ENCODE measurements at places on chromosomes 5 and 9.

- peak; percentile 31 for DNase-seq
Measured at GRCh38 chr9:134066913-134067851, 644 bp downstream of the BRD3 start.

DNA sequence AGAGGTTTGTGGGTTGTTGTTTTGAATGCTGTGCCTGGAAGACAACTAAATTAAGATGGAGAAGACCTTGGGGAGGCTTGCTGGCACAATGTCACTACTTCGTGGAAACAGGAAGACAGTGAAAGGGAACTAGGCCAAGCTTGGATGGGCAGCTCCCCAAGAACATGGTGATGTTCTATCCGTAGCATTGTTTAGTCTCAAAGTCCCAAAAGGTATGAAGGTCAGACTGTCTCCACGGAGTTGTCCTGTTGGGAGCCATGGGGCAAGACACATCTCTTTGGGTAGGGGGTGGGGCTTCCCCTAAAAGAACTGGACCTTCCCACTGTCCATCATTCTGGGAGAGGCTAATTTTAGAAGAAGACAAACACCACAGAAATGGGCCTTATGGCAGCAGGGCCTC is 140.5 kb downstream of the ENTREP1 start:
- DNase-seq = no peak

DNA sequence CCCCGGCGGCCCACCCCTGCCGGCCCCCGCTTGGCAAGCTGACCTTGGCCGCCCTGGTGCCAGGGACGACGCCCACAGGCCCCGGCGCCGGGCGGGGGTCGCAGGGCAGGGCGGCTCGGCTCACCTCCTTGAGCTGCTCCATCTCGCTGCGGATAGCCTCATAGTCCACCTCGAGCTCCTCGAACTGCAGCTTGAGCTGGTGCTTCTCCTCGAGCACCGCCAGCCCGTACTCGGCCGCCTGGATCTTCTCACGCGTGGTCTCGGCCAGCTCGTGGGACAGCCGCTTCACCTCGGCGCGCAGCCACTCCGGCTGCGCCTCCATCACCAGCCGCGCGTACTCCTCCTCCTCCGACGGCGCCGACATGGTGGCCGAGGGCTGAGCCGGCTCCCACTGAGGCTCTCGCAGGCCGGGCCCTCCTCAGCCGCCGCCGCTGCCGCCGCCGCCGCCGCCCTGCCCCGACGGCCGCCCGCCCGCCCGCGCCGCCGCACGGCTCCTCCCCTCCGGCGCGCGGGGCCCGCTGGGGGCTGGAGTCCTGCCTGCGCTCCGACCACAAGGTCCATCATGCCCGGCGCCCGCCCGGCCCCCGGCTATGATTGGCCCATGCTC is at the start of gene BICD2:
BICD2 (minus strand) TSS at position 453 of the 607 bp plus-strand sequence; CDS start at position 364, 89 bp downstream.
- peak; percentile 6 for DNase-seq

- no peak for DNase-seq
Measured at GRCh38 chr9:106869458-106869857, 6.5 kb downstream of the ZNF462 start.

DNA sequence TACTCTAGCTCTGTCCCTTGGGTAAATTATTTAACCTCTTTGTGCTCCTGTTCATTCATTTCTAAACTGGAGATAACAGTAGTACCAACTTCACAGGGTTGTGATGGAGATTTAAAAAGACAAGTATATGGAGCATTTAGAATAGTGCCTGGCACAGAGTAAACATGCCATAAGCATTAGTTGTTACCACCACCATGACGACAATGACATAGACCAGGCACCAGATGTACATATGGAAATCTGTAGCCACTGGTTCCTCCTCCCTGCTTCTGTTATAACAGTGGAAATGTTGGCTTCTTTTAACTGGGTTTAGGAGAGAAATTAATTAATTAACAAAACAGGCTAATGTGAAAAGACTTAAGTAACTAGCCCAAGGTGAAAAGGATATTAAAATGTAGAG is 217.5 kb downstream of the DENND1A start:
- no peak for DNase-seq

- no peak for DNase-seq
Measured at GRCh38 chr9:134712926-134713325, 71.3 kb downstream of the COL5A1 start.

- no peak for DNase-seq
Measured at GRCh38 chr9:122191584-122191983, 31.9 kb downstream of the MORN5 start.

GRCh38 chr9:116064970-116065369 is 88.6 kb upstream of the PAPPA start:
- DNase-seq = no peak

GRCh38 chr5:139856714-139857113 is 61.1 kb downstream of the PSD2 start:
- no peak for DNase-seq

DNA sequence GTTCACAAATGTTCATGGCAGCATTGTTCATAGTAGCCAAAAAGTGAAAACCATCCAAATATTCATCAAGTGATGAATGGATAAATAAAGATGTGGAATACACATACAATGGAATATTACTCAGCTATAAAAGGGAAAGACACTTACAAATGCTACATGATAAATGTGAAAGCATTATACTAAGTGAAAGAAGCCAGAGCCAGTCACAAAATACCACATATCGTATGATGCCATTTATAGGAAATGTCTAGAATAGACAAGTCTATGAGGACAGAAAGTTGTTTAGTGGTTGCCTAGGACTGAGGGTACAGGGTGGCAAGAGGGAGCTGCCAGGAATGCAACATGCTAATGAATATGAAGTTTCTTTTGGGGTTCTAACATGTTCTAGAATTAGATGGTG is 148.7 kb downstream of the DEPDC1B start:
- DNase-seq = no peak

DNA sequence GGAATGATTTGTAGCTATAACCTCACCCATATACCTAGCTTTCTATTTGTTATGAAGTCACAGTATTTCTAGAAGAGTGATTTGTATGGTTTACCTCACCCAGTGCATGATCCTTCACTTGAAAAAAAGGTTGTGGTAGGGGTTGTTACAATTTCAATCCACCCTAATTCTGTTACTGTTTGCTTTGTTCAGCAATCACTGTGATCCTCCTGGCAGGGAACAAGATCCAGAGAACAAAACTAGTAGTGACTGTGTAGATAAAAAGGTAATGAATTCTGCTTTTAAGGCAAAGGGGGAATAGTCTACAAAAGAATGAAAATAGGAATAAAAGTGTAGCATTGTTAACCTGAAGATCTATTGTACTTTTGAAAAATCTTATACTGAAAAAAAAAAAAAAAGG is 191.3 kb upstream of the SH3GL2 start:
- DNase-seq = no peak

DNA sequence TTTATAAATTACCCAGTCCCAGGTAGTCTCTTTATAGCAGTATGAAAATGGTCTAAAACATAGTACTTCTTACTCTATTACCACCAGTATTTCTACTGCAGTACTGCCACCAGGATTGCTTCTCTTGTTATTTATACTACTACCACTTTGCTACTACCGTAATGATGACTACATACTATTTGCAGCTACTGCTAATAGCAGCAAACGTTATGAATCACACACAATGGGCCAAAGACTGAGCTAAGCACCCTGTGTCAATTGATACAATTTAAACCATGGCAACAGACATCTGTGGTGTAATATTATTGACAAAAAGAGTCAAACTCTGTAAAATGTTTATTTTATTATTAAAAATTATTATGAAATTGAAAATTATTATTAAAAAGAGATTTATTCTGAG is 15.3 kb upstream of the KIF12 start:
- no peak for DNase-seq

DNA sequence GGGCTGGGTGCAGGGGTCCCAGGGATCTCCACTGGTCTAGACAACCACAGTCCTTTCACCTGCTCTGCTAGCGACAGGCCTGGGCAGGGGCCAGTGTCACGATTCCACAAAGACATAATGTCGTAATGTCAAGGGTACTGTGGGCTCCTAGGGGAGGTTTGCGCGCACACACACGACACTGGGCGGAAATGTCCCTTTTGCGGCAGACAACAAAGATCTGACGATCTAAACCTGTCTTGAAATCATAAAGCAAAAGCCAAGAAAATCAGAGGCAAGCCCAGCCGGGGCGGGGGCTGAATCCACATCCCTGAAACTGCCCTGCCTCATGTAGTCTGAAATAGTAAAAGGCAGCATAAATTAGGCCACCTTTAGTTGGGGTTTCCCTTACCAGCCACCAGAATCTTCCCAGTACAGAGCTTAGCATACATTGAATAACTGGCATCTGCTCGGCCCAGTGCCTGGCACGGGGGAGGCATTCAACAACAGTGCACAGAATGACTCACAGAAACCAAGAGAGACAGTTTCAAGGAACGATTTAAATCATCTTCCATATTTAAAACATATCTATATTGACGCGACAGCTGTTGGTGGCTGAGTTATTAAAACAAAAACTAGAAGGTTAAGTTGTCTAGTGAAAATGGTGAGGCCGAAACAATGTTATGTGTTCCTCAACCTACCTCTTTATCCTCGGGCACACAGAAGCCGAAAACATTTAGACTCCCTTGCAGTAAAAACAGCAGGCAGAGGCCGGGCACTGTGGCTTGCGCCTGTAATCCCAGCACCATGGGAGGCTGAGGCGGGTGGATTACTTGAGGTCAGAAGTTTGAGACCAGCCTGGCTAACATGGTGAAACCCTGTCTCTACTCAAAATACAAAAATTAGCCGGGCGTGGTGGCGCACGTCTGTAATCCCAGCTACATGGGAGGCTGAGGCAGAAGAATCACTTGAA is 151.0 kb downstream of the MYO10 start:
- no peak for DNase-seq

- DNase-seq = no peak
Measured at GRCh38 chr5:118796081-118796480, 192.3 kb downstream of the DTWD2 start.

- no peak for DNase-seq
Measured at GRCh38 chr9:69900406-69900805, 79.8 kb downstream of the CFAP95 start.

GRCh38 chr9:126695186-126695585 is 81.5 kb downstream of the LMX1B start:
- DNase-seq = no peak

DNA sequence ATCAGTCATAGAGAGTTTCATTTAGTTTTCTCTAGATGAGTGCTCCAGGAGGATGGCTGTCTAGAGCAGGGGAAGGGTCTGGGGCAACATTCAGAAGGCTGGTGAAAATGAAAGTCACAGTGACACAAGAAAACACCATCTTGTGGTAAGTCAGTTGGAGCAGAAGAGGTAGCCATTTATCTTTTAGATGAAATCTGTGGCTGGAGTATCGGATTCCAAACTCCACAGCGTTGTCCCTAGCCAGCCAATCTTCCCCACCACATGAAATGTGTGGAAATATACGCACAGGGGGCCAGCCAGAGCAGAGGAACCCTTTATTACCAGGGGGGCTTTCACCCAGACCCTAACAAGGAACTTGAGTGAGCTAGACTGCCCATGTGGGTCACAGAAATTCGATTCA is 15.9 kb upstream of the TNFAIP8 start:
- no peak for DNase-seq

- no peak for DNase-seq
Measured at GRCh38 chr9:129379181-129379836, 201.2 kb upstream of the IER5L start.

DNA sequence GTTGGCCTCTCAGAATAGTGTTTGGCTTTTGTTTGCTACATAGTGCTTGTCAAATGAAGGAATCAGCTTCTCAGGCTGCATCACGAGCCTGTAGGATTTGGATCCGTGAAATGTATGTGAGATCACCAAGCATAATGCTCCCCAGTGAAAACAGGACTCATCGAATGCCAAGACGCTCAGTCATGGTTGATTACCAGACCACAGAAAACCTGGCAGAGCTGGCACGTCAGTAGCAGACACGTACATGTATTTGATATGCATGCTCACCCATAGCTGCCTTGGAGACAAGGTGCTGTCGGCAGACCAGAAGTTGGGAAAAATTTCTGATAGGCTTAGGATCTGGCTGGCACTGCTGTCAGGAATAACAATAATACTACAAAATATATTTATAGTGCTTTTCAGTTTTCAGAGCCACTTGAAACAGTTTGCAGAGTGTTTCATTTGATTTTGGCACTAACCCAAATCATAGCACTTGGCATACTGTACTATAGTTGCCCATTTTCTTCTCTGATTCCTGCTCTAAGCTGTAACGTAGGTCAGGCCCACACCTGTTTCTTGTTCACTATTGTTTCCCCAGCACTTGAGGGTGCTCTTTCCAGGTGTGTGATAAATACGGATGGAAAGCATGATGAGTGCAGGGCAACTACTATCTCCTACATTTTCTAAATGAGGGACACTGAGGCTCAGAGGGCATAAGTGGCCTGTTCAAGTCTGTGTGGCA is 226.1 kb downstream of the NR3C1 start:
- DNase-seq = no peak

- no peak for DNase-seq
Measured at GRCh38 chr9:123860603-123861002, 69.3 kb downstream of the DENND1A start.

DNA sequence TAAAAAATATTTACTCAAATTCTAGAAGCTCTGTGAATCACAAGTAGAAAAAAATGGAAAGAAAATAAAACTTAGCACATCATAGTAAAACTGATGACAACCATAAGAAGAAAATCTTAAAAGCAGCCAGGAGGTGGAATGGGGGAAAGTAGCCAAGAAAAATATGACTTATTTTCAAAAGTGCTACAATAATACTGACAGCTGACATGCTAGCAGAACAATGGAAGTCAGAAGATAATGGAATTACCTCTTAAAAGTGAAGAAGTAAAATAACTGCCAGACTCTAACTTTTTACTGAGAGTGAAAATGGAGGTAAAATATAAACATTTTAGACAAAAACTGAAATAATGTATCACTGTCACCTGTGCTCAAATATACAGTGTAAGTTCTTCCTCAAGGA is 532.2 kb upstream of the SGCD start:
- DNase-seq = no peak

DNA sequence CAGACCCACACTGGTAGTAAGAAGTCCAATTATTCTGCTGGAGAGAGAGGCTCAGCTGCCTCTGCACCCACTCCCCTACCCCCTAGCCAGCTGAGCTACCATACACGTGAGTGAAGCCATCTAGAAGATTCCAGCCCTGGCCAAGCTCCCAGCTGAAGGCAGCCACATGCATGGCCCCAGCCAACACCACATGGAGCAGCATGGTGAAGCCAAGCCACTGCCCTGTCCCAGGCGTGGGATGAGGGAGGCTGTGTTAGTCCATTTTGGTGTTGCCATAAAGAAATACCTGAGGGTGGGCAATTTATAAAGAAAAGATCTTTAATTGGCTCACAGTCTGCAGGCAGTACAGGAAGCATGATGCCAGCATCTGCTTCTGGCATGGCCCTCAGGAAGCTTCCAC is 20.0 kb upstream of the VDAC1 start:
- DNase-seq = no peak

DNA sequence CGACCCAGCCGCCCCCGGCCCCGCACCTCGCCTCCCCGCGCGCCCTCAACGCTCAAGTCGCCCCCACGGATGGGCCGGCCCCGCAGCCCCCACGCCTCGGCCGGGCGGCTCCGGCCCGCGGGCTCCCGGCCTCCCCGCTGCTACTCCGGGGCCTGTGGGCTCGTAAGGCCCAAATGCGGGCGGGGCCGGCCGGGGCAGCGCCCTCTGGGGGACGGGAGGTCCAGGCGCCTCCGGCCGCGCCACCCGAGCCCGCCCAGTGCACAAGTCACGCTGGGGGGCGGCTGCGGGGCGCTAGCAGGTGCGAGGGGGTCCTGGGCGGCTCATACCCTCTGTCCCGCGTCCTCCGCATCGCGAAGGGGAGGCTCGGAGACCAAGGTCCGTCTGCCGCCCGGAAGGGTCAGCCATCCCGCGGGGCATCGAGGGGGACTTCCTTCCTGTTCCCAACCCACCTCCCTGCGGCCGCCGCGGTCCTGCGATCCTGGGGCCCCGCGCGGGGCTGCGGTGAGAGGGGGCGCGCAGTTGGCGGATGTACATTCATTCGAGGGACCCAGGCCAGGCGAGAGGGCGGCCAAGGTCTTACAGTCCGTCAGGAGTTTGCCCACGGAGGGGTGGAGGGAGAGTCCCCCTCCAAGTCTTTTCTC is at the start of gene CIZ1:
CIZ1 (minus strand) TSS at position 167 of the 641 bp plus-strand sequence. CDS start 715 bp downstream, outside the sequence.
- DNase-seq = peak; percentile 20
